ENCODE measurements at places on chromosomes 1 and 21.

DNA sequence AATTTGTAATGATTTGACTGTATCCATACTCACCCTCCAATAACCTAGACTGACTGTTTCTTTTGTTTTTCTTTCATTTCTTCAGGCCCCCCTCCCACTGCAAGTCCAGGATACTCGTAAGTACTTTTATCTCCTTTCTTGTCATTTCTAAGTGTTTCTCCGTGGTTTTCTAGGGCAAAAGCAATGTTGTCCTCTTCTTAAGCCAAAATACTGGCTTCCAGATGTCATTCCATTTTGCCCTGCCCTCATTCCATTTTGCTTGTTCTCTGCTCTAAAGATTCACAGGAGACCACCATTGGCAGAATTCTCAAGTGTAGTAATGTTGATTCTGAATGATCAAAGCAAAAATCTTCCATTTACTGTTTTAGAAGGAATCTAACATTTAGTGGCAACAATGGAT is 152.8 kb upstream of the UBE2U start:
- no peak for DNase-seq

DNA sequence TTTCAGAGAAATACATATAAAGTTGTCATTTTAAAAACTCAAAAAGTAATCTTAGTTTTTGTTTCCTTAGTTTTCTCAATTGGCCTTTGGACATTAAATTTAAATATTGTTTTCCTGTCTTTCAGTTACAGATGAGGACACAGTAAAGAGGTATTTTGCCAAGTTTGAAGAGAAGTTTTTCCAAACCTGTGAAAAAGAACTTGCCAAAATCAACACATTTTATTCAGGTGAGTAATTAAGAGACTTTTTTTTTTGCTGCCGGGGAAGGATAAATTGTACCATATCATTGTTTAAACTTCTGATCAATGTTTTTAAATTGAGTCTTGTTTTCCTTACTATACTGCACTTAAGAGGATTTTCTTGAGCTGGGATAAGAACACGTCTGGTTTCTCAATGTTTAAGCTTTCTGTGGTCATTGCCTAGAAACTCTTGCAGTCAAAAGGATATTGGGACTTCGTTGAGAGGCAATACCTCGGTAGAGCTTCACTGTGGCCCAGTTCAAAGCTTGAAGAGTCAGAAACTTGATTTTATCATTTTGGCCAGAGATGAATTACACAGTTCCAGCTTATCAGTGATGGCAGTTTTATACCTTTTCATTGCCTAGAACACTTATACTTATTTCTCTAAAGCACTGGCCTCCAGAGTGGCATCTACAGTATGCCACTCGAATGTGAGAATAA is 124.9 kb upstream of the KIAA1614 start:
- no peak for DNase-seq

DNA sequence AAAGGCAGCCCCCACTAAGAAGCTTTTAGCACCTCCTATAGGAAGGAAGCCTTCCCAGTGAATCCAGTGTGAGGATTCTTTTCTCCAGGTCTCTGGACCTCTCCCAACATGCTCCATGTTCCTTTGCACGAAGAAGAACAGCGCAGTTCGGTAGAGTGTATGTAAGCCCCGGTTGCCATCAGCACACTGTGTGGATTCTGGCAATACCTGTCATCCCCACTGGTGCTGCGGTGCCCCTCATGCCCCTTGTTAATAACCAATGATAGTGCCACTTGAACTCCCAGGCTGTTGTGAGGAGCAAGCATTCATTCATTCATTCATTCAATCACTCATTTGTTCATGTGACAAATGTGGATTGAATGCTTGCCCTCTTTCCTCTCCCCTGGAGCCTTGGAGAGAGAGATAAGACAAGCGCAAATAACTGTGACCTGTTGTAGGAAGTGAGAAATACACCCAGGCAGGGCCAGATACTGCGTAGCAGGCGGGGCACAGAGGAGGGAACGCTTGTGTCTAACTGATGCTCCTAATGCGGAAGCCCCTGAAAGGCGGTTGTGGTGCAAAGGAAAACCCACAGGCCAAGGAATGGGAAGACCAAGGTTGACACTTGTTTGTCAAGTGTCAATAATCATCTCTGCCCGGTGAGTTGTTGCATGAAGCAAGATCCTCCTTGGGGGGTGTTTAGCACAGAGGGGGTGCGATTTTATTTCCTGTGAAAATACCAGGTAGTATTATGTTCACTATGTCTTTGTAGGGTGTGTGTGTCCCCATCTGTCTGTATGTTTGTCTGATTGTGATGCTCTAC is 9.8 kb downstream of the LGR6 start:
- DNase-seq, result no peak

DNA sequence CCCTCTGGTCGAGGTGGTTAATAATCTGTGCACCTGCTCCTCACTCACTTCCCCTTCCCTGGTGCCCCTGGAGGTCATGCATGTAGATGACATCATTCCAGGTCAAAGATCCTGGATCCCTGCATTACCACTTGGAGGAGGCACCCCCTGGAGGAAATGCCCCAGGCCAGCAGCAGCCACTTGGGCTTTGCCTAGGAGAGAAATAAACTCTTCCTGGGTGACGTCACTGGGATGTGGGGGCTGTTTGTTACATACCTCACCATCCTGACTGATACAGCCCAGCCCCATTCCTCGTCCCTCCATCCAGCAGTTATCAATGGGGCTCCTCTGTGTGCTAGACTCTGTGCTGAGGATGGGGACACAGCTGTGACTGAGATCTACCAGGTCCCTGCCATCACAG is 433.6 kb downstream of the PTPRU start:
- DNase-seq, result peak; percentile 16

DNA sequence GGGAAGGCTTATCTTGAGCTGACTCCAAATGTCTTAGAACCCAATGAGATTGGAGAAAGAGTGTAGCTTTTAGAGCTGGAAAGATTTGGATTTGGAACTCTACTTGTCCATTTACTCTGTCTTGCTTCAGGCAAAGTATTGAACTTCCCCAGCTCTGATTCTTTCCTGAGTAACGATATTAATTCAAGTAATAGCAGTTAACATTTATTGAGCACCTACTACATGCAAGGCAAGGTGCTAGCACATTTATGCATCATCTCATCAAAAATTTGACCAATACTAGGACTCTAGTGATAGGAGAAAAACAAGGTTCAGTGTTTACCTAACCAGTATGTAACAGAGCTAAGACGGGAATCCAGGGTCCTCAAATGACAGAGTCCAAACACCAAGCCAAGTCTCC is 2.5 kb upstream of the LRRN2 start:
- no peak for DNase-seq

DNA sequence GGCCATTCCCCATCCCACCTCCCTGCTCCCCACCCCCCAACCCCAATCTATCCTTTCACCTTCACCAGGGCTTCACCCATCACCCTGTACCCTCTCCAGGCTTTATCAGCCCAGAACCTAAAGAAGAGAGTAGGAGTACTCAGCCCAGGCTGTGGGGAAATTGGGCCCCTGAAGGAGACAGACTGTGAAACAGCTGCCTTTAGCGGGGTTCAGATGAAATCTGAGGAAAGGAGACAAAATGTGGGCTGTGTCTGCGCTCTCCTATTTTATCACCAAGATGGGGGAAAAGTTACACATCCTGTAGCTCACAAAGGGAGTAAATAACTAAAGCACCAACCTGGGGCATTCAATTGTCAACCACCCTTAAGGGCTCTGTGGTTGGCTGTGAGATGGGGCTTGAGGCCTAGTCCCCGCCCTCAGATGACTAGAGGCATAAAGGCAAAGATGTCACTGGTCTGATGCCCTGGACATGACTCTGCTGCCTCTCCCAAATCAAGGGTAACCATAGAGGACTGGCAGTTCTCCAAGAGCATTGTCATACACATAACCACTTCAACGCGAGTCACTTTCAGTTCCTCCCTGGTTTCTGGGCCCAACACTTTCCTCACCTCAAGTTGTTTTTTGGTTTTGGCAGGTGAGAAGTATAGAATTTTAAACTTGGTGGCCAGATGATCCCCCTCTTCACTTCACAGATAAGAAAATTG is 30.0 kb downstream of the SLC27A3 start:
- DNase-seq, result no peak

GRCh38 chr21:17231124-17231523 is 281.7 kb upstream of the CXADR start:
- DNase-seq, result no peak

GRCh38 chr1:165560883-165561656 is 17.3 kb downstream of the LRRC52 start:
- no peak for DNase-seq

- DNase-seq, result no peak
Observed at GRCh38 chr1:32957017-32957416, 7.6 kb downstream of the RNF19B start.

- DNase-seq, result no peak
Observed at GRCh38 chr1:1001057-1001783, 1.3 kb upstream of the HES4 start.

GRCh38 chr21:41328660-41329607 is 12.3 kb downstream of the FAM3B start:
- DNase-seq, result no peak

DNA sequence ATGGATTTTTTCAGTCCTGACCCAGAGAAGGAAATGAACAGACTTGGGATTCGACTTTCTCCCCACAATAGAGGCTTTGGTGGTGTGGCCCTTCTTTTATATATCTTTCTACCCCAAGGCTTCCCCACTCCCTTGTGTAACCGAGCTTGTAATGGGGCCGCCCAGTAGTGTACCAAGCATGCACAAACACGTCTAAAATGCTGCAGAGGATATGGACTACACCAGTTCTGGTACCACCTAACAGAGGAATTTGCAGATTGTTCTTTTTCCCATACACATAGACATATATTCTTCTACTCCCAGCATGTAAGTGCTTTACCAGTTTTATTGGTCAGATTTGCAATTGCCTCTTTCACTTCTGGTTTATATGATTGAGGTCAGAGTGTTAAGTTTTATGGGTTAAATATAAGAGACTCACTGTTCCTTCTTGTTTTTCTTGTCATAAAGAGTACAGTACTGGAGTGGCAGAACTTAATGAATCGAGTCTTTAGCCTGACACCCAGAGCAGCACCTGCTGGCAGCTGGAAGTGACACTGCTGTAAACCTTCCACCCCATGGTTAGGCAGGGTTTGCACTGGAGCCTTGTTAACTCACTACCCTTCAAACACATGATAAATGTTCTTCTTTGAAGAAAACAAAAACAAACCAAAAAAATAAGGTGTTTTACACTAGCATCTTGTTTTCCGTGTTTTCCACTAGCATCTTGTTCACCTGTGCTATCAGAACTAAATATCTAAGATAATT is 198.6 kb downstream of the PTPRC start:
- no peak for DNase-seq
